Activated CD4-positive, alpha-beta T cell treated with anti-CD3 and anti-CD28 coated beads, Interleukin-2, Interleukin-4, amounts not matched to agents 100 ng/mL and 50 ng/mL, durations not matched to agents 16 hours and 8 hours (primary cell): ENCODE measurements at places on chromosomes 2 and 18.

DNA sequence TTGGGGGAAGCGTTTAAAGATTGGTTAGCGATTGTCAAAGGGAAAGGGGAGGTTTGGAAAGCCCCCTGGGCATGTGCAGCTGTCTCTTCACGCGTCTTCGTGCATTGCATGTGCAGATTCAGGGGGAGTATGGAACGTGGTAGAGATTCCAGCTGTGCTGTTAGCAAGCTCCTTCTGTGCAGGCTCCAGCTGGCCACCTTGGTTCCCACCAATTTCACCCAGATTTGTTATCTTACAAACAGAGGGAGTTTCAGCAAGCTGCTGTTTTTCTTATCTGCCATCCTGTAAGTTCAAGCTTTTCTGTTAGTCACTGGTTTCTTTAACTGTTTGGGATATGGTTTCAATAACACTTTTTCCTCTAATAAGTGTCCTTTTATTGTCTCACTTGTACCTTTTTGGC is 30.4 kb downstream of the FARP2 start:
- no peak for DNase-seq

DNA sequence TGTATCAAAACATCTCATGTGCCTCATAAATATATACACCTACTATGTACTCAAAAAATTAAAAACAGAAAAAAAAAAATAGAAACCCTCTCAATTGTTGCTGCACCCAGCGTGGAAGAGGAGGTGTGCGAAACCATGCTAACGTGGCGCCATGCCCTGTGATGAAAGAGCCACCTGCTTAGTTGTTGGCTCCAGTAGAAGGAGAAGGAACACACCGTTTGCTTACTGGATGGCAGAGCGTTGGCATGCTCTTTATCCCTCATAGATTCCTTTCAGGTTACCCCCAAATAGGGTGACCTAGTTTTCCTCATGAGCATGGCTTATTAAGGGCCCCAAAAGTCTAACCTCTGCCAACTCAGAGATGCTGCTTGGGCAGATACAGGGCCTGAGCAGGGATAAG is 332.1 kb downstream of the AGAP1 start:
- DNase-seq: no peak

GRCh38 chr2:3257166-3257565 is 120.5 kb downstream of the EIPR1 start:
- no peak for DNase-seq

GRCh38 chr18:58755304-58756010 is 84.2 kb downstream of the MALT1 start:
- DNase-seq: no peak

- DNase-seq: no peak
Observed at GRCh38 chr2:198220763-198221610, 416.6 kb downstream of the PLCL1 start.

GRCh38 chr2:78928502-78928901 is 97.0 kb upstream of the REG3G start:
- DNase-seq: no peak

DNA sequence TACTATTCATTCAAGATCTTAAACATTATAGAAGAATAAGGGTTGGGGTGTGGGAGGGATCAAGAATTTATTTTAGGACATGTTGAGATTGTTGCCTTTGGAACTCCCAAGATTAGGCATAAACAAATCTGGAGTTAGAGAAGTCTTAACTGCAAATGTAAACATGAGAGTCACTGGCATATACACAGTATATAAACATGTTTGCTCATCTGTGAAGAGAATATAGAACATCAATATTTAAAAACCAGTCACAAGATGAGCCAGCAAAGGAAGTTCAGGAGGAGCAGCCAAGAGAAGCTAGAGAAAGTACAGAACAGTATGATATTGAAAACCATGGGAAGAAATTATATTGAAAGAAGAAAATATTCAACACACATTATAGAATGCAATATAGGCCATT is 638.6 kb upstream of the SLC39A10 start:
- DNase-seq: no peak

- DNase-seq: no peak
Observed at GRCh38 chr2:143497726-143498125, 368.5 kb downstream of the ARHGAP15 start.

- DNase-seq: no peak
Observed at GRCh38 chr2:1708476-1709334, 35.6 kb downstream of the PXDN start.

- no peak for DNase-seq
Observed at GRCh38 chr18:76708722-76709353, 113.5 kb upstream of the ZNF236 start.

DNA sequence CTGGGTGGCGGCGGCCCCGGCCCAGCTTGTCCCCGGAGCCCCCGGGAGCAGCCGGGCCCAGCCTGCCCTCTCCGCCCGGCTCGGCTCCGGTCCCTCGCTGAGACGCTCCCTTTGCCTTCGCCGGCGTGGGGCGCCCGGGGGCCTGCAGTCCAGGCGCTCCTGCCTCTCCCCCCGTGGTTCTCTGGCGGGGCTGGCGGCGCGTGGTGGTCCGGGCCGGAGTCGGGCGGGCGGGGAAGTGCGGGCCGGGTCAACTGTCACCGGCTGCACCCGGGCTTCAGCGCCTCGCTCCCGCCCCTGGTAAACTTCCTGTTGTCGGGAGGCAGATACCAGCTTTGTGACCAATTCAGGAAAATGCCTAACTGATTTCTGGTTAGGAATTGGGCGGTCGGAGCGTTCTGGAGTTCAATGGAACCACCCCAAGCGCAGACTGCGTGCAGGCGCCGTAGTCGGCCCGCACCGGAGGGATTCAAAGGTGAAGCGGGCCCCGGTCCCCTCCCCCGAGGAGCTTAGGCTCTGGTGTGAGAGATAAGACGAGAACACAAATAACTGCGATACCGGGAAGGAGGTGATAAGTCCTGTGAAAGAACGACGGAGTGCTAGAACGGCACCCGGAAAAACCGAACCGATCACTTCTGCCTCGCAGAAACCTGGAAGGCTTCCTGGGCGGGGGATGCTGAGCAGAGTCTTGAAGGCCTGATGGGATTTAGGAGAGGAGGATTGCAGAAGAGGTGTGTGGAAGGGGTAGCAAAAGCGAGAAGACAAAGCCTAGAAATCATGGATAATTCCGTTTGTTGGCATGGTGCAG is 891 bp downstream of the CAB39 start:
- DNase-seq: peak; percentile 39

- peak; percentile 30 for DNase-seq
Observed at GRCh38 chr2:13193900-13194299, 477.2 kb downstream of the TRIB2 start.

DNA sequence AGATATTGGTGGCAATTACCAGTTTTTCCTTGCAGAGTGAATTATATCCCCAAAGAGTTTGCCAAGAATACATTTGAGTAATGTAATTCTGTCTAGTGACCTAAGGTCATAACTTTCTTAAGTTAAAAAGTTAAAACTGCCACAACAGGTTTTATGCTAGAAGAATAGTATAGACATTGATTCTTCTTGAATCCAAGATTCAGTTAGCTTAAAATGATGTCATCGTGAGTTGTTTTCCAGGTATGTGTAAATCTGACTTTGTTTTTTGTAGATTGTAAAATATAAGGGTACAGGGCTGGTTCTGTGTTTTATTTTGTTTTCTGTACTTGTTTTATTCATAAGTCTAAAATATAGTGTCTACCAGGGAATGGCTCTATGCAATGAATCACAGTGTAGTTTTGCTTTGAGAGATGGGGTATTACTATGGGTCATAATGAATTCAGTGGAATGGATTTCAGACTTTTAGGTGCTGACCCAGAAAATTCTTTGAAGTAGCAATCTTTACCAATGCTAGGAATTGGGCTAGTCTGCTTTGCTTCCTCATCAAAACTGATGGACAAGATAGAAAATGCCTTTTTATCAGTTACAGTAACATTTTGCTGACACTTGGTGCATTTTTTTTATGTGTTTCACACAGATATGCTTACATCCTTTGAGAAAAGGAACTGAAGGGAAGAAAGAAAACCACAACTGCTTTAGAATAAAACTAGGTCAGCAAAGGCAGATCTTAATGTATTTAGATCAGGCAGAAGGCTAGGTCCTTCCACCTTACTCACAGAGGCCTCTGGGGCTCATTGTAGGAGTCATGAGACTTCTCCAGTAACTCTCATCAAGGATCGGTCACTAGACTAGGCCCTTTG is 20.8 kb upstream of the MGAT5 start:
- peak; percentile 69 for DNase-seq

GRCh38 chr2:203683932-203684556 is 22.4 kb upstream of the CD28 start:
- peak; percentile 43 for DNase-seq

DNA sequence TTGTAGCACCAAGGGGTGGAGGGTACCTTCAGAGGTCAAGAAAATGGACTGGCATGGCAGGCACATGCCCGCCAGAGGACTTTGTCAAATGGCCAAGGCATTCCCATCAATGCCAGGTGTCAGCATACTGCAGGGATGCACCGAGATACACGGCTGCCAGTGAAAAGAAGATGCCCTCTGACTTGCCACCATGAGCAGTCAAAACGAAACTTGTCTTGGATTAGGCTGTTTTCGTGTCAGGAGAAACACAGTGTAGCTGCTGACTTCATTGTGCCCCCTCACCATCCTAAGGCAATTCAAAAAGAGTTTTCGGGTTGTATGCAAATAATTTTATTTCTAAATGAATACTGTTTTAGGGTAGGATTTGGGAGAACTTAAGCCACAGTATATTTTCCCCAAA is 181.5 kb downstream of the NAPG start:
- no peak for DNase-seq

GRCh38 chr2:142918624-142919023 is 41.2 kb downstream of the KYNU start:
- DNase-seq: no peak

- DNase-seq: no peak
Observed at GRCh38 chr2:36371070-36371874, 15.7 kb downstream of the CRIM1 start.

- DNase-seq: no peak
Observed at GRCh38 chr2:158598862-158599517, 142.2 kb downstream of the PKP4 start.

GRCh38 chr2:122528958-122529705 is 773.7 kb downstream of the TSN start:
- no peak for DNase-seq

- DNase-seq: no peak
Observed at GRCh38 chr2:126858013-126858412, 40.7 kb upstream of the TEX51 start.

DNA sequence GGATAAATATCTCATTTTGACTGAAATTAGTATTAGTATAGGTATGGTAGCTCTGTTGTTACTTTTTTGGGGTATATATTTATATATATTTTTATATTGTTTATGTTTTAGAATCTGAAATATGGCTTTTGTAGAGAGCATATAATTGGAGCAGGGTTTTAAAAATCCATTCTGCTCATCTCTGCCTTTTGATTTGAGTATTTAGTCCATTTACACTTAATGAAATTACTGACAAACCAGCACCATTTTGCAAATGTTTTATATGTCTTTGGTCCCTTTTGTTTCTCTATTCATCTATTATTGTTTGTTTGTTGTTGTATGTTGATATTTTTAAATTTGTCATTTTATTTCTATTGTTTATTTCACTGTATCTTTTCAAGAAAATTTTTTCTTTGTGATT is 30.7 kb downstream of the PTPN4 start:
- DNase-seq: no peak

- DNase-seq: no peak
Observed at GRCh38 chr2:45432406-45432805, 178.7 kb downstream of the SRBD1 start.

DNA sequence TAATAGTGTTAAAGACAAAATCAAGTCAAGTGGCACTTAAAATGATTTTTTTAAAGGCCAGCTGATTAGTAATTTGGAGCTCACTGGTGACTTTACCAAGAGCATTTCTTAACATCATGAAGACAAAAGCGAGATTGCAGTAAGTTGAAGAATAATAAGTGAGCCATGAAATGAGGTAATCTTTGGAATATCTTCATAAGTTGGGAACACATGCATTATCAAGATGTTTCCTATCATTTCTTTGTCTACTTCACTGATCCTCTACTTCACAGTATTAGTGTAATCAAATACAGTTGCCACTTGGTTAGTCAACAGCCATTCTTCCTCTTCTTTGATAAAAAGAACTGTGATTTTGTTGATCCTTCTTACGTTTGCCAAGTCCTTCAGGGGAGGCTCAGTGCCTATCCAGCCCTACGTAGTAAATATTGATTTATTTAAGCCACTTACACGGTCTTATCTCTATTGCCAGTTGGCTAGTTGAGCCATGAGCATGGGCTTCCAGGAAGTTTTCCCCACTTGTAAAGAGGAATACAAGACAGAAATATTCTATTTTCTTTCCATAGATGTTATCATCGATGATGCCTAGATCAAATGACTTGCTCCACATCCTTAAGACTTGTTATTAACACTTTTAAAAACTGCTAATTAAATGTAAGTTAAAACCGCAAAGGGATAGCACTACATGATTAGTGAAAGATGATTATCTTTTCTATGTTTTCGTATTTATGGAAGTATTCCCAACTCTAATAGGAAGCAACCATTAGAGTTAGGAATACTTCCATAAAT is 46.1 kb downstream of the YES1 start:
- DNase-seq: no peak

DNA sequence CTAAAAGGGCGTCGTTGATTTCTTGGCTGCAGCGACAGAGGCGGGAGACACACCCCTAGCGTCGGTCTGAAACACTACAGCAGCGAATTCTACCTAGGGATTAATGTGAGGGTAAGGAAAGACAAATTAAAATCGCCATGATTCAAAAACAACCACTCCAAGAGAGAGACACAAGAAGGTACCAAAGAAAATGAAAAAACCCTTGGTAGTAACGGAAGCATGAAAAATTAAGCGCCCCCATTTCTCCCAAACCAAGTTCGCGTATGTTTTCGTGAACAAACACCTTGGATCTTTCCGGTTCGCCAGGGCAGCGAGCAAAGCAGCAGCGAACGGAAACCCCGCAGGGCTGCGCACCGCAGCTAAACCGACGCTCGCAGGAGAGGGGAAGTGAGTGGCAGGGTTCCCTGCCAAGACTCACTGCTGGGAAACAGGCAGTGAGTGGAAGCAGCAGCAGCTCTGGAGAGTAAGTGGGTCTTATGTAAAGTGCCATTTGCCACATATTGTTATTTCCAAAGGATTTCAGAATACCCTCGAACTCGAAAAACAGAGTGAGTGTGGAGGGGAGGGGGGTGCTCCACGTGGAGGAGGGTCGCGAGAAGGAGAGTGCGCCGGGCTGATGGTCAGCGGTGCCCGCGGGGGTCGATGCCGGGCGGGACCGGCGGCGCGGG is 1.0 kb downstream of the PPP3R1 start:
- DNase-seq: peak; percentile 88

DNA sequence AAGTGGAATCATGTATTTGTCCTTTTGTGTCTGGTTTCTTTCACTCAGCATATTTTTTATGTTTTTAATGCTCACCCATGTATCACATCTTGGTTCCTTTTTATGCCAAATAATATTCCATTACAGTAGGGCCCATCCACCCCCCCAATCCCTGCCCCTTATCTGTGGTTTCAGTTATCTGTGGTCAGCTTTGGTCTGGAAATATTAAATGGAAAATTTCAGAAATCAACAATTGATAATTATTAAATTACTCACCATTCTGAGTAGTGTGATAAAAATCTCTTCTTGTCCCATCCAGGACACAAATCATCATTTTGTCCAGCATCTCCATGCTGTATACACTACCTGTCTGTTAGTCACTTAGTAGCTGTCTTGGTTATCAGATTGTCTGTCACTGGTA is 66.7 kb downstream of the BIRC6 start:
- DNase-seq: no peak
